SK-N-SH (cell line): ENCODE measurements at places on chromosomes 5 and 9. TPM values are rescaled to one million over a fixed set of nuclear protein-coding genes. Genes with fewer than 3 reads are reported as not detected.

- DNase-seq: no peak
These were observed 23.8 kb upstream of the SPTAN1 start for GRCh38 chr9:128528445-128529160.

DNA sequence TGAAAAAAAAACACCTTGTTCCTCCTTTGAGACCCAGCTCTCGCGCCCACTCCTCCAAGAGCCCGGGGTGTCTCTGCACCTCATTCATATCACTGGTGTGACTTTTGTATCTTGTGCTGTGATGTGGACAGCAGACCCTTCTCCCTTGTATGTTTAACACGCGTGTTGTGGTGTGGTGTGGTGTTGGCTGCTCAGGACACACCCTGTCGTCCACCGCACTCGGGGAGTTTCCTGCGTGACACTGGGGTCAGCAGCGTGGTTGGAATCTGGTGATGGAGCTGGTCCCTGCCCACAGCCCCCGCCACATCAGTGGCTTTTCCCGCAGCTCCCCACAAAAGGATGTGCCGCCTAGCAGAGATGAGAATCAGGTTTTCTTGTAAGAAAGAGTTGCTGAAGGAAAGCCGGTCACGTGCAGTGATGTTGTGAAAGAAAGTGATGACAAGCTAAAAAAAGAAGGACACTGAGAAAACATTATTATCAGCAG lies 61.5 kb downstream of the TENT4A start:
- DNase-seq: no peak

DNA sequence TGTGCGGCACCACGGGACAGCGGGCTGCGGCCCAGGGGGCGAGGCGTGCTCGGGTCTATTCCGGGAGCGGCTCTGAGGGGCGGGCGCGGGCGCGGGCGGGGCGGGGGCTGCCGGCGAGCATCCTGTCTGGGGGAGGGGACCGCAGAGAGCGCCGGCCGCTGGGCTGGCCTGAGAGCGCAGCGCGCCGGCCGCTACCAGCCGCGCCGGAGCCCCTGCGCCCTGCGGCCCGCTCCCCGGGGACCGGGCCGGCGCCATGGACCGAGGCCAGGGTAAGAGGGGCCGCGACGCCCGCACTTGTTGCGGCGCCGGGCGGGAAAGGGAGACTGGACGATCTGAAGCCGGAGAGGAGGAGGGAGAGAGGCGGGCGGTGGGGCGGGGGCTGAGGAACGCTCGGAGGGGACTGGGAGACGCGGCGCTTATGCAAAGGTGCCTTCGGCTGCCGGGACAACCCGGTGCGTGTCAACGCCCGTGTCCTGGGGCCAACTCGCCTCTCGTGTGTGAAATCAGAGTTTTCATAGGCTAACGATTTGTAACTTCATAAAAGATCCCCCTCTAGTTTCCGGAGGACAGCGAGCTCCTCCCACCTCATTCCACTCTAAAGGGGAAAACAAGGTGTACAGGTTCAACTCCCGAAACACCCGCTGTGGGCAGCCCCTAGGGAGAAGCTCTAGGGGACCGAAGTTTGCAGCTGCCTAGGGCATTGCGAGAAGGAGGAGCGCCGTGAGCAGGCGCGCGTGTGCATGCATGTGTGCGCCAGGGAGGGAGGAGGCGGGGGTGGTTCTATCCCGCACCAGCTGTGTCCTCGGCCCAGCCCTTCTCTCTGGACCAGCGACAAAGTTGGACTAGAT lies at the start of gene AFAP1L1:
TSS of gene AFAP1L1 (plus strand) at position 144 of the 848 bp plus-strand sequence. CDS start at position 254, 110 bp downstream.
- DNase-seq: peak; percentile 89

DNA sequence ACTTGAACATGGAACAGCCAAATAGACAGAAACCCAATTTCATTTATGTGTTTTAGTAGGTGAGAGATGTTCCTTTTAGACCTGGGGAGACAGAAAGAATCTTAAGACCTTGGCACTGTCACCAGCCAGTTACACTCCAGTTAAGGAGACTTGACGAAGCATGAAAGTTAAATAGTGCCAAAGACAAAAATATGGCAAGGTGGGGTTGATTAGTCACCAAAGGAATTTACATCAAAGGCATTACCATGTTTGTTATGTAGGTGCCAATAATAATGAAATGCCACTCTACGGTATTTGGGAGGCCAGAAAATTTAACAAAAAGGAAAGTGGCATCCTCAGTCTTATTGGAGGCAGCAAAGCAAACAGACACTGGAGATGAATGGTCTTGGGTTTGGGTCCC lies 9.2 kb upstream of the IL12B start:
- no peak for DNase-seq

The GDNF gene
- 8.4 and 9.0 TPM in 2 replicates for polyA plus RNA-seq

GRCh38 chr5:158152136-158152535 lies 293.2 kb upstream of the CLINT1 start:
- DNase-seq: no peak

DNA sequence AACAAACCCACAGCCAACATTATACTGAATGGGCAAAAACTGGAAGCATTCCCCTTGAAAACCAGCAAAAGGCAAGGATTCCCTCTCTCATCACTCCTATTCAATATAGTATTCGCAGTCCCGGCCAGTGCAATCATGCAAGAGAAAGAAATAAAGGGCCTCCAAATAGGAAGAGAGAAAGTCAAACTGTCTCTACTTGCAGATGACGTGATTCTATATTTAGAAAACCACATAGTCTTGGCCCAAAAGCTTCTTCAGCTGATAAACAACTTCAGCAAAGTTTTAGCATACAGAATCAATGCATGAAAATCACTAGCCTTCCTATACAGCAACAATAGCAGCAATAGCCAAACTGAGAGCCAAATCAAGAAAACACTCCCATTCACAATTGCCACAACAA lies 333.7 kb upstream of the EDIL3 start:
- DNase-seq: no peak

The UGCG gene
- polyA plus RNA-seq: 20.0 and 29.6 TPM in 2 replicates

GRCh38 chr9:113591899-113592625 lies 128.5 kb downstream of the RGS3 start:
- DNase-seq: no peak

The PRSS3 gene
- polyA plus RNA-seq: 2.5 and 4.7 TPM in 2 replicates

The HAPLN1 gene
- polyA plus RNA-seq: 0.30 and 0.39 TPM in 2 replicates

The CDX1 gene
- 0.23 and 0.26 TPM in 2 replicates for polyA plus RNA-seq

DNA sequence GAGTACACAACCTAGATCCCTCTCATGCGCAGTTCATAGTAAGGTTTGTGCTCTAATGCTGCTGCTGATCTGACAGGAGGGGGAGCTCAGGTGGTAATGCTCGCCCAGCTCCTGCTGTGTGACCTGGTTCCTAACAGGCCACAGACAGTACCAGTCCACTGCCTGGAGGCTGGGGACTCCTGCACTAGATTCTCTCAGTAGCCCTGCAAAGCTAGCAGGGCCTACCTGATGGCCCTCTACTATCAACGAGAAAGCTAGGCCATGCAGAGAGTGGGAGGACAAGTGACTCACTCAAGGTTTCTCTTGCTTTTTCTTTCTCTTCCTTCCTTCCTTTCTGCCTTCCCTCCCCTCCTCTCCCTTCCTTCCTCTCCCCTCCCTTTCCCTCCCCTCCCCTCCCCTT lies 55.1 kb upstream of the TEX48 start:
- DNase-seq: no peak

DNA sequence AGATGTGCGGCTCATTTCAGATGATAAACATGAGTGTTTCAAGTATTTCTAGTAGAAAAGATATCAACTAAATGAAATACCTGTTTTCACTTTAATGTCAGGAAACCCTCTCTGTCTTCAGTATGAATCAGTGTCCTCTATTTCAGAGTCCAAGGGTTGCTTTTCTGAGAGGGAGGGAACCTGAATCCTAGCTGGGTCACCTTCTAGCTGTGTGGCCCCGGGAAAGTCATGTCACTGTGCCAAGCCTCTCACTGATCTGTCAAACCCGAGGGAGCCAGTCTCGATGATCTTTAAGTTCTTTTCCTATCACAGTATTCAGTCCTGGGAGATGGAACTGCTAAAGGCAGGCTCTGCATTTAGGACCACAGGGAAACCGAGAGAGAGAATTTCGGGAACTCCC lies 258.9 kb downstream of the NTRK2 start:
- DNase-seq: no peak
